ENCODE measurements at places on chromosomes 6 and 20. TPM values are rescaled to one million over a fixed set of nuclear protein-coding genes. Genes with fewer than 3 reads are reported as not detected.

Gene OGFRL1
- 9.1 TPM for total RNA-seq

Gene COX4I2
- total RNA-seq = not detected

Gene PLG
- not detected for total RNA-seq

Gene MAFB
- total RNA-seq = 0.64 TPM

Gene MCUR1
- 42.9 TPM for total RNA-seq

Gene DLL1
- total RNA-seq = 0.12 TPM

Gene HRH3
- not detected for total RNA-seq

Gene GHRH
- total RNA-seq = not detected

GRCh38 chr6:3271756-3272155 lies 13.0 kb downstream of the PSMG4 start:
- no peak for DNase-seq

DNA sequence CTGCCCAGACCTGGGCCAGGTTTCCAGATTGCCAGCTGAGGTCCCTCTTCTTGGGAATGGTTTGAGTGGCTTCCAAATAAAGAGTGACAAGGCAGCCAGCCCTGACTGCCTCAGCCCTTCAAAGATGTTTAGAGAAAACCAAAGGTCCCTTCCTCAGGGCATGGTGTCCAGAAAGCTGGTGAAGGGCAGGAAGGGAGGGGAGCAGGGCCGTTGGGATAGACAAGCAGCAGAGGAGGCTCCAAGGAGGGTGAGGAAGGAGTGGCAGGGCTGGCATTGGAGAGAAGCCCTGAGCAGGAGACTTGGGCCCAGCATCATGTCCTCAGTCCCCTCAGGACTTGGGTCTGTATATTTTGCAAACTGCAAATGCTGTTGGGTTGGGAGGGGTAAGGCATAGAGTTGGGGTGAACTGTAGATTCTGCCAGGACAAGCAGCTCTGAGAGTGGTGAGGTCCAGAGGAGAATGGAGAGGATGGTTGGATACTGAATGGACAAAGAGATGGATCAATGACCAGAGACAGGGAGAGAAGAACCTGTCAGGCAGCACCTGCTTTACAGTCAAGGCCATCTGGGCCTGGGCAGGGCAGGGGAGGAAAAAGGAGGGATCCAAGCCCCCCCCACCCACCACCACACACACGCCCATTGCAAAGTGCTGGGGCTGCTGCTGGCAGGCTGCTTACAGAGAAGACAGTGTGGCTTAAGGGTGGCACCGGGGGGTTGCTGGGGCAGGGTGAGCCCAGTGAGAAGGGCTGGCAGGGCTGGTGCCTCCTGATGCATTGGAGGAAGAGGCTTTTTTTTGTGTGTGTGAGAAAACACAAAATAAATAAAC lies 5.5 kb upstream of the DSN1 start:
- no peak for DNase-seq

GRCh38 chr20:62267543-62267942 lies 29.2 kb downstream of the OSBPL2 start:
- DNase-seq = no peak

DNA sequence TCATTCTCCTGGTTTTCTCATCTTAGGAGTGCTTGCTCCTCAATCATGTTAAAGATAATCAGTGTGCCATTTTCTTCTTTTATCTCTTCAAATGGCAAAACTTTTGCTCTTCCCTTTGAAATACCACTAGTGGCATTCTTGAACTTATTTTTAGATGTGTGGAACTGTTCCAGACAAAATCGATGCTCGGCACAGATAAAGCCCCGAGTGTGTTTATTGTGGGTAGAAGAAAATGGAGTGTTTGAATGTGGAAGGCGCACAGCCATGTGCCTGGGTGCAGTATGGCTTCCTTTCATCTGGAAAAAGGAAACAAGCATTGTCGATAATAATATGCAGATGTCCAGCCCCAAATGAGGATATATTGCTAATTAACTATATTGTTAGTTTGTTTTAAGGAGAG lies 42.4 kb downstream of the ISM1 start:
- DNase-seq = no peak

DNA sequence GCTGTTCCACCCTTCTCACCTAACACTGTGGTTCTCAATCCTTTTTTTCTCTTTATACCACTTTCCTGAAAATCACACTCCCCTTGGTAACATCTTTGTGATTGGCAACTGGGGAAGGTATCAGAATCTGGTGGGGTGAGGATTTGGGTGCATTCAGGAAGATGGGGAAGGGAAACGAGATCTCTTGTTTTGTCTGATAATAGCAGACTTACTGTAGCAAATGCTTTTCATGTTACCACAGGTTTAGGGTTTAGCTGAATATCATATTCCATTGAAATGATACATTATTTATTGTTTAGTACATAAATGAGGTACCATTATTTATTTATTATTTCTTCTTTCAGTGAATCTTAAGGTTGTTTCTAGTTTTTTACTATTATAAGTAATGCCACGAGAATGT lies 100.8 kb downstream of the RTN4IP1 start:
- no peak for DNase-seq

- DNase-seq = no peak
Measured at GRCh38 chr20:60465993-60466686, 507.9 kb downstream of the CDH26 start.

GRCh38 chr6:105757512-105758200 lies 328.5 kb upstream of the PRDM1 start:
- no peak for DNase-seq

- no peak for DNase-seq
Measured at GRCh38 chr6:30884521-30885480, 482 bp downstream of the DDR1 start.

DNA sequence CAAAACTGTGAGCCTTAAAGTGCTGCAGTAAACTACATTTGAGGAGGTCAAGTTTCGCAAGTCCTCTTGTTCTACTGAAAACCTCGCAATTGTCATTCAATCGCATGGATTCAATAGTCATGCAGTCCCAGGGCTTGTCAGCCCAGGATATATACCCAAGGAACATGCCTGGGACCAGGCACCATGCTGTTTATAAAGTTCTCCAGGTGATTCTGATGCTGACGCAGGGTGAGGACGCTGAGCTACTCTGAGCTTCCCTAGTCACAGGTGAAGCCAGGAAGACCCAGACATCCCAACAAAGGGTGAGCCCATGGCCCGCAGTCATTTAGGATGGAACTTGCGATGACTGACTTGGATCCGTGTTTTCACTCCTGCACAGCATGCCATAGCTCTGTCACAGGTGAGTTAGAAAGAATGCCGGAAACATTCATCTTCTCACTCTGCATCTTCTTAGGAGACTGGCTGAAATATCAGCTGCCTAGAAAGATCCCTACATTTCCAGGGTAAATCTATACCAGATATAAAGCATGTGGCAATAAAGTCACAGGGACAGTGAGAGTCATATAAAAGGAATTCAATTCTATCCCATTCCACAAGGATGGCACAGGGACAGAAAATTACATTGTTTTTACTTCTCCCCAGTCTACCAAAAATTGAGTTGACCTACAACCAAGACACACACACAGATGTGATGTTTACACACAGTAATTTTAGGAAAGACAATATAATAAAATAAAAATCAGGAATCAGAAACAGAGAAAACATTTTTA lies 27.0 kb upstream of the SSTR4 start:
- DNase-seq = no peak

DNA sequence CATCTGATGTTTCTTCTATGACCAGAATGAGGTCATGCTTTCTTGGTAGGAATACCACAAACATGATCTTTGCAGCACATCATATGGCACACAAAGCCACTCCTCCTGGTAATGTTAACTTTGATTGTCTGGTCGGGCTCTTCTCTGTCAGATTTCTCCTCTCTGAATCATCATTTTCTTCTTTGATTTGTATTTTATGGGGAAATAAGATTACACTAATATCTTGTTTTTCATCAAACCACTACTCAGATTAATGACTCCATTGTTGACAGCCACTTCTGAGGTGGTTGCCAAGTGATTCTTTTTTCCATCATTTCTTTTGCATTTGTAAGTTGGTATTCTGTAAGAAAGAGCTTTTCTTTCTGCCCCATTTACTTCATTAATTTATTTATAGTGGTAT lies 29.5 kb downstream of the TRMT11 start:
- DNase-seq = no peak

DNA sequence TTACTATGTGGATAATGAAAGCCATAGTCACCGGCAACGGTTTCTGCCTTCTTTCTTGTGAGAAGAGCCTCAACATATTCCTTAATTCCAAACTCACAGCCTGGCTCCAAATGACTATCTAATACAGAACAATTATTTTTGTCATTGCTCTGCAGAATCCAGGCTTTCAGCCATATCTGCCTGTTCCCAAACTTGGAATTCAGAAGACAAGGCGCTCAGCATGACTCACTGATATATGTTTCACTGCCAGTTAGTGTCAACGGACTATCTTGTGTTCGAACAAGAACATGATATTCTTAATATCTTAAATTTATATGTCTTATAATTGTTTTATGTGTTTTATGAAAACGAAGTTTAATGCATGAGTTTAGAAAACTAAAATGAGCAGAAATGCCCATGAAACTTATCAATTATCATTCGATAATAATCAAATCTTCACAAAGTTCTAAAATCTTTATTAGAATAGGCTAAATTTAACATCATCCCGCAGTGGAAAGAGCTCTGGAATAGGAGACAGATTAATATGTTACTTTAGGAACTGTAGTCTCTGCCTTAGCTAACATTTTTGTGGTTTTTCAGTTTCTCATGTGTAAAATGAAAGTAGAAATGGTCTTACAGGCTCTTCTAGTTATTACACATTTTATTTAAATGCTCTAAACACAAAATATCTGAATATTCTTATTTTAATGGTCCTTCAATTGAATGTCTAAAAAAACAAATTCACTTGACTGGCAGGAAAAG lies 669.3 kb upstream of the GJE1 start:
- no peak for DNase-seq

- DNase-seq = no peak
Measured at GRCh38 chr6:20365456-20365855, 36.2 kb upstream of the E2F3 start.

DNA sequence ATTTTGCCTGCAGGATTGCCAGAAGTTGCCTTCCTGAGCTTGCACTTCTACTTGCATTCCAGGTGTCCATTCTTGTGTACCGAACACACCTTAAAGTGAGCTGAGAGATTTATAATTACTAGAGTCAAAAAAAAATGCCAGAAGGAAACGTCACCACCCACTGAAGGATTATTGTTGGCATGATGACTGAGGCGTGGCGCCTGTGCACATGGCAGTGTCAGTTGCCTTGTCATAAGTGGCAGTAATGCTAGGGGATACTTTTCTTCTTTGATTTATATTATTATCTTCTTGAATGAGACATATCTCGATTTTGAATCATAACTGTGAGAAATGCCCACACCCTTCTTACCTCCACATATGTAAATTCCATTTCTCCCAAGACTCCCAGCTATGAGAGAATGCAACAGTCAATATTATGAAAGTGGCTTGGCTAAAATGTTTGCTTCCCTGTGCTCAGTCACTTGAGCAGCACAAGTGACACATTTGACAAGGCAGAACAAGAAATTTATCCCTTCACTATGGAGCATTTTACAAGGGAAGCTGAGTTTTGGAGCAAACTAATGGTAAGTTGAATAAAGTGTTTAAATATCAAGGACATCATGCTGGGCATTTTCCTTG lies 149.5 kb upstream of the SASH1 start:
- no peak for DNase-seq

DNA sequence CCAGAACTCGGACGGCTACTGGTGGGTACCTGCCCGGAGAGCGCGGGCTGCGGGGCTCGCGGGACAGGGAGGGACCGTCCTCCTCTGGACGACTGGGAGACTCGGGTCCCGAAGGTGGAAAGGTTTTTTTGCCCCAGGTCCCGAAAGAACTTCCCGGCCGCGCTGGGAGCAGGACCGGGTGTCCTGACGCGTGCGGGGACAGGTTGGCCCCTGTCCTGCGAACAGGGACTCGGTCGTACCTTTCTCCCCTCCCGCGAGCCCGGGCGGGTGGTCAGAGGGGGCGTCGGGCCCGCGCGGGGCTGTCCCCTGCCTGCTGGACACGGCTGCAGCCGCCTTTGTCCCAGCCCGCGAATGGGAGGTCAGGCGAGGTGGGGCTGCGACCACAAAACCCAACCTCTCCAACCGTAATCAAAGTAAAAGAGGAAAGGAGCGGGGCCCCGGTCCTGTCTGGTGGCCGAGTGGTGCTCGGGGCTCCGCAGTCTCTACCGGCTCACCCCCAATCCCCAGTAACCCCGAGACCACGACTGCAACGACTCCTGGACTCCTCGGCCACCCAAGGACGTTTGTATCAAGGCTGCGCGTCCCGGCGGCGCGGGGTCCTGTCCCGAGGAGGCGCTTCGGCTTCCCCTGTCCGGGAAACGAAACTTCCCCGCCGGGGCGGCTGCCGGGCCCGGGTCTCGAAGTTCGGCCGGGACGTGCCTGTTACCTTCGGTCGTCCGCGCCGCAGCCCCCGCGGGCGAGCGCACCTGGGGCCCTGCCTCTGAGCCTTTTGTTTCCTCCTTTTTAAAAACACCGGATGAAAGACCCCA lies 798 bp downstream of the DSP start:
- no peak for DNase-seq

- no peak for DNase-seq
Measured at GRCh38 chr20:59938221-59938620, 1.9 kb downstream of the PPP1R3D start.

DNA sequence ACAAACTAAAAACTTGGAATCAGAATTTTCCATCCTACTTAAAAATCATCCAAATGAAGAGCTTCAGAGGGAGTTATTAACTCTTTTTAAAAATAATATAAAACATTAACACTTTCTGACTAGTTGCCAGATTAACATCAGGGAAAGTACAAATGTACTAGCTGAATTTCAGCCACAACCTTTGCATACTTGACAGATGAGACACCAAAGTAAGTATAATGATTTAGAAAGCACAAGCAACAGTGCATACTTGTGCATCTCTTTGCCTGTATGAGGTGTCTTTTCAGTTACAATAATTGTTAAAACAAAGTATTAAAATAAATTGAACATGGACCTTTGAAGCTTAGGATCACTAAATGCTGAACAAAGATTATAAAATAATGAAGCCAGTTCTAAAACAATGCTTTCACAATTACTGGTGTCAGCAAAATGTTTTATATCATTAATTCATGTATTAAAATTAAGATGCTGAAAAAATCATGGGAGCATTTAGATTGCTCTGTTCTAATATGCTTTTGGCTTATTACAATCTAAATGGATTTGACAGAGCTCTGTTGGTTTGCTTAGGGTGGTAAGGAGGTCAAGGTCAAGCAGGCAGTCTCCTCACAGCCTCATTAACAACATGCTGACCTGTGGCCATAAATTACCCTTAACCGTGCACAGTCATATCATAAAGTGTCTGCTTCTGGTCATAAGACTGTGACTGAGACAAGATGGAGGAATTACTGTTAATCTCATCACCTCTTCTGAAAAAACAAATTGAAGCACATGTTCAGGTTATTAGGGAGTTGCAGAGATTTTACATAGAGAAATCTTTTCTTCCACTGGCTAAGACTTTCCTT lies 15.1 kb downstream of the RNF217 start:
- no peak for DNase-seq

- DNase-seq = no peak
Measured at GRCh38 chr6:68975064-68975463, 340.0 kb downstream of the ADGRB3 start.

- DNase-seq = no peak
Measured at GRCh38 chr6:113353392-113353791, 503.8 kb upstream of the MARCKS start.

All from natural killer cell treated with Interleukin-12 subunit alpha and Interleukin-12 subunit beta and Interleukin-15 and Interleukin-18, amount 100 ng/mL, for 72 hours (primary cell).